ENCODE measurements at places on chromosomes 7 and 10. TPM values are rescaled to one million over a fixed set of nuclear protein-coding genes. Genes with fewer than 3 reads are reported as not detected.

Gene MGAM2
- total RNA-seq = not detected

Gene CYP26C1
- total RNA-seq = not detected

Gene ADRB1
- total RNA-seq = not detected

Gene SPDYE2
- not detected for total RNA-seq

Gene HDAC9
- 10.3 TPM for total RNA-seq

Gene GIMAP7
- total RNA-seq = not detected

Gene SCART1
- total RNA-seq = 3.1 TPM

Gene GIMAP4
- 0.14 TPM for total RNA-seq

Gene OGDHL
- total RNA-seq = 0.14 TPM

Gene AP5Z1
- 63.0 TPM for total RNA-seq

Gene MYH16
- total RNA-seq = 0.43 TPM

Data from placental pericyte (primary cell).